ENCODE measurements at places on chromosomes 6 and 20.
A peak's percentile ranks its signal among the peaks of the same experiment; 100 is the strongest.

- no peak for DNase-seq
These were observed 157.0 kb downstream of the GJA1 start for GRCh38 chr6:121592261-121592935.

DNA sequence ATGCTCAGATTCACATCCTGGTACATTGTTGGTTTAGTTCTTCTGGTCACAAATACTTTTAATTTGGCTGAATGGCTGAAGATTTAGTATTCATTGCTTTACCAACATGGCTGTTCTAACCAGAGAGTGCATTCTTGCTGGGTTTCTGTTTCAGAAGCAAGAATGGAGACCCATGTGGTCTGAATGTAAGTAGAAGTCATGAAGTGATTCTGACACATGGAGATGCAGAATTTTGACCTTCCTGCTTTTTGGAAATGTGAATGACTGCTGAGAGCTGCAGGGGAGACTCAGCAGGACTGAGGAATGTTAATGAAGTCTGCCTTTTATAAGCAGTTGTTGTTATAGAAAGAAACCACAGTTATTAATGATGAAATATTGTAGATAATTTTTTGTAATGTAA lies 576.1 kb upstream of the MARCKS start:
- DNase-seq = no peak

DNA sequence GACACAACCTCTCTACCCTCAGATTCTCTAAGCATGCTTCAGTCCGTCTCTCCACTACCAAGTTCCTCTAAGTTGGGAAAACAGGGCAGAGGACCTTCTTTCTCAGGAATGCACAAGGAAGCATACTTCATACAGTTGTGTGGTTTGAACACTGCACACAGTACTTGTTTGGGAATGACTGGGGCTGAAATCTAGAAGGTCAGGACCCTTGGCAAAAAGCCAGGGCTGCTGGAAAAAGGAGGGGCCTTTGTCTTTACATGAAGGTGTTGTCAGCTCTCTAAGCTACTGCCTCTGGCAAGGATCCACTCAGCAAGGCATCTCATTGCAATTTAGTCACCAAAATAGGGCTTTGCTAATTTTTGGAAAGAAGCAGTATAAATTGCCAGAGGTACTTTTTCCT lies 20.7 kb upstream of the HEY2 start:
- DNase-seq = no peak

GRCh38 chr6:49001856-49002541 lies 461.1 kb downstream of the MMUT start:
- no peak for DNase-seq

- DNase-seq = no peak
These were observed 41.3 kb downstream of the MTHFD1L start for GRCh38 chr6:150906641-150907326.

DNA sequence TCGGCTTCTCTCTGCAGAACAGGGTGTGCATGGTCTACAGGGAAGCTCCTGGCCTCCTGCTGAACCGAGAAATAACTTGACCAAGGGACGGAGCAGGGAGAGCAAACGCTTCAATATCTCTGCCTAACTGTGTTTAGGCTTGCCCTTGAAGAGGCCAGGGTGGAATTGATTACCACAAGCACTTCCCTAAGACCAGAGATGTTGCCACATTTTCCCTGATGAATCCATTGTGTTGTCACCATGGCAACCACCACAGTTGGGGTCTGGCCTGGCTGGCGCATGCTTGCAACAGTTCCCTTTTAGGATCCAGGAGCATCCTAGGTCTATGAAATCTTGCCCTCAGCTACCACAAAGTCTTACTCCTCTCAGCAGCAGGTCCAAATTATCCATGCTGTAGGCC lies 213.5 kb upstream of the SULF2 start:
- no peak for DNase-seq

DNA sequence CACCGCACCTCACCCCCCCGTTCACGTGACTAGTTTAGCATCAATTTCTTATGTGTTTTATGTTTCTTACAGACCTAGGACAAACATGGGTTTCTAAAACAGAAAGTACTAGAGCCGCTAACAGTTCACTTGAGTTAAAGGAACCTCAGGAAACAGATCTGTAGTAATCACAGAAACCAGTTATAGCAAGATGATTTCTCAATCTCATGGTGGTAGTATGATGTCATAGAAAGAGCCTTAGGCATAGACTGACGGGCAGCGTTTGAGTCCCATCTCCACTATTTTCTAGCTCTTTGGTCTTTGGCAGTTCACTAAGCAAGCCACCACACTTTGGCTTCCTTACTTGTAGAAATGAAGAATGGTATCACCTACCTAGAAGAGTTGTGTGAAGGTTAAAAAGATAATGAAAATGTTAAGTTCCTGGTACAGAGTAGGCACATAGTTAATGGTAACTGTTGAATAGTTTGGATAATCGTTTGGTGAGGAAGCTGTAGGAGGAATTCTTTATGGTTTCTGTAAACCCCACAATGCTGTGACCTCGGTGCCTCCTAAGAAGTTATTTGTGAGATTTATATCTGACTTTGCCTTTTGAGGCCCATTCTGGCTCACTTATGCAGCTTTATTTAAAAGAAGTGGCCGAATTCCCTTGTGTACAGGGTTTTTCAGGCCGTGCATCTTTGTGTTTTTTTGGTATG lies 21.3 kb downstream of the CTNNBL1 start:
- peak; percentile 66 for DNase-seq

GRCh38 chr20:26276554-26277210 lies 580.0 kb upstream of the ZNF337 start:
- DNase-seq = no peak

- peak; percentile 7 for DNase-seq
These were observed 89.8 kb downstream of the ATRN start for GRCh38 chr20:3560578-3560977.

- no peak for DNase-seq
These were observed 78.7 kb downstream of the PLCB4 start for GRCh38 chr20:9147547-9148024.

DNA sequence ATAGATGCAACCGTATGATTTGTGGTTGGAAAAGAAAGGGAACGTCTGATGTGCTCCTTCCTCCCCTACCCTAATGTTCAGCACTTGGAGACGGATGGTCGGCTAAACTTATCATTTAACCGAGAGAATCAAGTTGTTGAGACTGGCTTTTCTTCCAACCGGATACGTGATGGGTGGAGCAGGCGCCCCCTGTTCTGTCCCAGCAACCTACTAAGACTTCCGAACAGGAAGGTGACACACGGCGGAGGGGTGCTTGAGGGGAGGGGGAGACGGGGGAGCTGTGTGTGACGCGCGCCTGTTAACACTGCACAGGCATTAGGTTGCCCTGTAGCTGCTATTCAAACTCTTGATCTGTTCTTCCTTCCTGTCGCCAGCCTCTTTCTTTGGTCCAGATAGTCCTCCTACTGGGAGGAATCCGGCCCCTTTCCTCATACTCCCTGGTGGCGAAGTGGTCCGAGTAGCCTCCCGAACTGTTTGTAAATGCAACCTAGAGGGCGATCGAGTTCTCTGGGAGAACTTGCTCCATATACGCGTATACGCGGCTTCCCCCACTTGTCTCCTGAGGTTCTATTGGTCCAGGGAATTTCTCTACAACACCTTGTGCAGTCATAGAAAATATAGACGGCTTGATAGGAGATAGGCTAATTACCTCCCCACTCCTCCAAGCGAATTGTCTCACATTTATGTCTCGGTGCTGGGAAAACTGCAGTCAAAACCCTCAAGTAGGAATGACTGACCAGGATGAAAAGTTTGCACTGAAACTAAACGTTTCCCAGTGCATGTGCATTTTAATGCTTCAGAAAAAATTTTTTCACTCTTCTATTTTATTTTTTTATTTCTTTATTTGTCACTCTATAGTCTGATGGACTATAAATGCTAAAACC lies 126.0 kb upstream of the SLC2A12 start:
- peak; percentile 66 for DNase-seq

DNA sequence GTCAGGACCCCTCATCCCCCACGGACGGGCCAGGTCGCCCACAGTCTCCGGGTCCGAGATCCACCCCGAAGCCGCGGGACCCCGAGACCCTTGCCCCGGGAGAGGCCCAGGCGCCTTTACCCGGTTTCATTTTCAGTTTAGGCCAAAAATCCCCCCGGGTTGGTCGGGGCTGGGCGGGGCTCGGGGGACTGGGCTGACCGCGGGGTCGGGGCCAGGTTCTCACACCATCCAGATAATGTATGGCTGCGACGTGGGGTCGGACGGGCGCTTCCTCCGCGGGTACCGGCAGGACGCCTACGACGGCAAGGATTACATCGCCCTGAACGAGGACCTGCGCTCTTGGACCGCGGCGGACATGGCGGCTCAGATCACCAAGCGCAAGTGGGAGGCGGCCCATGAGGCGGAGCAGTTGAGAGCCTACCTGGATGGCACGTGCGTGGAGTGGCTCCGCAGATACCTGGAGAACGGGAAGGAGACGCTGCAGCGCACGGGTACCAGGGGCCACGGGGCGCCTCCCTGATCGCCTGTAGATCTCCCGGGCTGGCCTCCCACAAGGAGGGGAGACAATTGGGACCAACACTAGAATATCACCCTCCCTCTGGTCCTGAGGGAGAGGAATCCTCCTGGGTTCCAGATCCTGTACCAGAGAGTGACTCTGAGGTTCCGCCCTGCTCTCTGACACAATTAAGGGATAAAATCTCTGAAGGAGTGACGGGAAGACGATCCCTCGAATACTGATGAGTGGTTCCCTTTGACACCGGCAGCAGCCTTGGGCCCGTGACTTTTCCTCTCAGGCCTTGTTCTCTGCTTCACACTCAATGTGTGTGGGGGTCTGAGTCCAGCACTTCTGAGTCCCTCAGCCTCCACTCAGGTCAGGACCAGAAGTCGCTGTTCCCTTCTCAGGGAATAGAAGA lies 978 bp downstream of the HLA-A start:
- no peak for DNase-seq

- DNase-seq = no peak
These were observed 67.5 kb upstream of the STX16 start for GRCh38 chr20:58583586-58583985.

GRCh38 chr6:105319331-105319730 lies 83.6 kb downstream of the PREP start:
- DNase-seq = no peak

DNA sequence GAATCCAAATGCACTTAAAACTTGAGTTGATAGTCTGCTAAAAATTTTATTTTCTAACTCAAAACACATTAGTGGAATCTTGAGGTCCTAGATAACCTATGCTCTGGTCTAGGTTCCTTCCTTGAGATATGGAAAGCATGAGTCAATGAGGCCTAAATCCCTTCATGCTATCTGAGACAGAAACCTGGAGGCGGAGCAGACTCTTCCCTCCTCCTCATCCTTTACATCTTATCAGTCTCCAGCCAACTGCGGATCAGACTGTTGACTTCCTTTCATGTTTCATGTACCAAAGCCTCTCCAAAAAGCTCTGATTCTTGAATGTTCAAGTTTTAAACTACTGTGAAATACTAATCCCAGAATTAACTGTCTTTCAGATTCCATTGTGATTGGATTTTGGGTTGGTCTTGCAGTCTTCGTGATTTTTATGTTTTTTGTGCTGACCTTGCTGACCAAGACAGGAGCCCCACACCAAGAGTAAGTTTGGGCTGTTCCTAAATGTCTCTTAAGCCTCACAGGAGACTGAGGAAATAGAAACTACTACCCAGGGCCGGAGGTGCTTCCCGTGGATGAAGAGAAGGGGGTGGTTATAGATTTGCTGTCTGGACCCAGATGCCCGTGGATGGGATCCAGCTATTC lies 29.1 kb downstream of the MRAP2 start:
- DNase-seq = no peak

DNA sequence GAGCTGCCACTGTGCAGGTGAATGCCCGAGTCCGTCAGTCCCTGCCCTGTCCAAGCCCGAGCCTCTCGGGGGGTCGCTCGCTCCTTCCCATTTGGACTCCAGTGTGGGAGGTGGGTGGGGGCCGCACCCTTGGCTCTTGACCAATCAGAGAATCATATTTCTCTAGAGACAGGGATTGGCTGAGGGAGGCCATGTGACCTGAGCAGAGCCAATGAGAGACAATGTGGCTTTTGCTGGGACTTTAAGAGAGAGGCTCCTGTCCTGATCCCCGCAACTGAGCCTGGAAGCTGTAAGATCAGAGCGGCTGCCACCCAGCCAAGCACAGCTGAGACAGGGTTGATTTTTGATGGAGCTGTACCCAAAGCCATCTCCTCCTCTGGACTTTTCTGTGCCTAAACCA lies 199.3 kb downstream of the TFAP2C start:
- no peak for DNase-seq

- DNase-seq = no peak
These were observed at the start of gene NOTCH4 for GRCh38 chr6:32223258-32224235. NOTCH4 (minus strand) TSS chr6:32224067; CDS start chr6:32223928, 139 bp downstream.

DNA sequence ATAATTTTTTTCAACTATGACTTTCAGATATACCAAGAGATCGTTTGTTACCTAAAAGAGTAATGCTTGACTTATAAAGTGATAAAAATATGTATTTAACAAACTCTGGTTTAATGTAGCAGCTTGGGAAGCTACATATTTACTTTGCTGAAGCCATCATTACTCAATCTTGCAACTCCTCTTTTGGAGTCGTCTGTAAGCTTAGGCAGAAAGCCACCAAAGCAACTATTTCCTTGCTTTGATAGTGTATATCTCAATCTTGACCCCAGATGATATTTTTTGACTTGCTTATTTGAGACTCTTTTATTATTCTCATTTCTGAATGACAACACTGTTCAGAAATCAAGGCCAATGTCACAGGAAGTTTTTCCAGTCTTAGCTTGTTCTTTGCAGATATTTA lies 183.0 kb downstream of the SAMD5 start:
- DNase-seq = no peak

GRCh38 chr6:85186546-85187175 lies 263.2 kb upstream of the NT5E start:
- no peak for DNase-seq

DNA sequence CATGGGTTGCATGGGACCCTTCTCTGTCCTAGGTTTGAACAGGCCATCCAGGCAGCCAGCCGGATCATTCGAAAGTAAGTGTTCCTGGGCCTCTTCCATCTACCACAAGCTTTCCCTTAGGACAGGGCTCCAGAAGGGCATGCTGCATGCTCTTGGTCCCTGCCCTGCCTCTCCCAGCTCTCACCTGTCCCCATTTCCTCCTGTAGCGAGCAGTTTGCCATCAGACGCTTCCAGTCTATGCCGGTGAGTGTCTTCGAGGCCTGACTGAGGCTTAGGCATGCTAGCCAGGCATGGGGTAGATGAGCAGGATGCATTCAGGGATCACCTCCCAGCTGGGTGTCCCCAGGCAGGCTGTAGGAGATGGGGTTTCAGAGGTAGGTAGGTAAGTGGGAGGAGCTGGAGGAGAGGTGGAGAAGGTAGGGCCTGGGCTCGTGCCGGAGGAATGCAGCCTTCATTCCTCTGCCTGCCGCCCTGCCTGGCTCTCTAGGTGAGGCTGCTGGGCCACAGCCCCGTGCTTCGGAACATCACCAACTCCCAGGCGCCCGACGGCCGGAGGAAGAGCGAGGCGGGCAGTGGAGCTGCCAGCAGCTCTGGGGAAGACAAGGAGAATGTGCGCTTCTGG lies 4.3 kb downstream of the CDC25B start:
- DNase-seq = no peak

Data from RWPE1 (cell line).